ENCODE measurements at places on chromosomes 1 and 21.

- DNase-seq = no peak
These were observed 135.4 kb downstream of the DISC1 start for GRCh38 chr1:231761747-231762541.

GRCh38 chr1:233158322-233158721 lies 137.2 kb downstream of the PCNX2 start:
- DNase-seq = no peak

DNA sequence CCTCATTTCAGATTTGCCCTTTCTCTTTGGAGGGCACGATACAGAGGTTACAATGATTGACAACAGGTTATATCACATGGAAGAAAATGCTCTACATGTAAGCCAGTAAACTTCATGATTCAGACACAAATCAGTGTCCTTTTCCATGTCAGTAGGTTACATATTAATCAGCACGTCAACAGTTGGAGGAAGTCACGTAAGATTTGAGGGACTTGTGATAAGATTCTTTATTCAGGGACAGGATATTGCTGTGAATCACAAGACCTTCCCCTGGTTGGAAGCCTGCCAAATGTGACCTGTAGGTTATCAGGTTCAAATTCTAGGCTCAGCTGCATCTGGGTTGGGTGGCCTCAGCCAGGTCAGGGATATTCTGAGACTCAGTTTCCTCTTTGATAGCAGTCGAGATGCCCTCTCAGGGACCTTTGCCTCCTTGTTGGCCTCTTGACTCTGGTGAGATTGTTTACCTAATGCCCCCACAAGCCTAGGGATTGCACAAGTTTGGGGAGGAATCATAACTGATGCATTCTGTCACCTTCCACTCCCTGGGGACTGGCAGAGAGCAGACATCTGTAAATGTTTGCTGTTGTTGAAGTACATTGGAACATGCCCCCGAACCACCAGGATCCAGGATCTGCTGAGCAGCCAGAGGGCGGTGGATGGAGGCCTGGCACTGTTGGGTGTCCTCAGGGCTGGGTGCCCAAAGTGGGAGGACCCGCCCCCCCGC lies 31.9 kb downstream of the SERINC2 start:
- DNase-seq = no peak

DNA sequence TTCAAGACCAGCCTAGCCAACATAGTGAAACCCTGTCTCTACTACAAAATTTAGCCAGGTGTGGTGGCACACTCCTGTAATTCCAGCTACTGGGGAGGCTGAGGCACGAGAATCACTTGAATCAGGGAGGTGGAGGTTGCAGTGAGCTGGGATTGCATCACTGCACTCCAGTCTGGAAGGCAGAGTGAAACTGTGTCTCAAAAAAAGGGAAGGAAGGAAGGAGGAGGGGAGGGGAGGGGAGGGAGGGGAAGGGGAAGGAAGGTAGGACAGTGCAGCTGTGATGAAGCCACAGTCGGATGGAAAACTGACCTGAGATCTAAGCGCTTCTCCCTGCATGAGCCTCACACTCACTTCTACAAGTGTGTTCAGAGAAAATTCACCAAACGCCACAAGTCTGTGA lies 22.0 kb upstream of the FHAD1 start:
- DNase-seq = no peak

GRCh38 chr1:220551718-220552117 lies 23.8 kb downstream of the MARK1 start:
- no peak for DNase-seq

GRCh38 chr1:224219612-224220059 lies 36.6 kb downstream of the DEGS1 start:
- no peak for DNase-seq

Measured in activated naive CD4-positive, alpha-beta T cell treated with Interleukin-2 at 50 U/mL for 16 hours (primary cell).